ENCODE measurements at places on chromosomes 2 and 18. TPM values are rescaled to one million over a fixed set of nuclear protein-coding genes. Genes with fewer than 3 reads are reported as not detected.

Gene ONECUT2
- total RNA-seq = not detected

Gene LOXL3
- 0.75 TPM for total RNA-seq

Gene DUSP2
- total RNA-seq = 319 TPM

Gene CFAP65
- total RNA-seq = not detected

Gene RGPD5
- total RNA-seq = 218 TPM

Measured in T-helper 17 cell (primary cell).